ENCODE measurements at places on chromosomes 6 and 20.

DNA sequence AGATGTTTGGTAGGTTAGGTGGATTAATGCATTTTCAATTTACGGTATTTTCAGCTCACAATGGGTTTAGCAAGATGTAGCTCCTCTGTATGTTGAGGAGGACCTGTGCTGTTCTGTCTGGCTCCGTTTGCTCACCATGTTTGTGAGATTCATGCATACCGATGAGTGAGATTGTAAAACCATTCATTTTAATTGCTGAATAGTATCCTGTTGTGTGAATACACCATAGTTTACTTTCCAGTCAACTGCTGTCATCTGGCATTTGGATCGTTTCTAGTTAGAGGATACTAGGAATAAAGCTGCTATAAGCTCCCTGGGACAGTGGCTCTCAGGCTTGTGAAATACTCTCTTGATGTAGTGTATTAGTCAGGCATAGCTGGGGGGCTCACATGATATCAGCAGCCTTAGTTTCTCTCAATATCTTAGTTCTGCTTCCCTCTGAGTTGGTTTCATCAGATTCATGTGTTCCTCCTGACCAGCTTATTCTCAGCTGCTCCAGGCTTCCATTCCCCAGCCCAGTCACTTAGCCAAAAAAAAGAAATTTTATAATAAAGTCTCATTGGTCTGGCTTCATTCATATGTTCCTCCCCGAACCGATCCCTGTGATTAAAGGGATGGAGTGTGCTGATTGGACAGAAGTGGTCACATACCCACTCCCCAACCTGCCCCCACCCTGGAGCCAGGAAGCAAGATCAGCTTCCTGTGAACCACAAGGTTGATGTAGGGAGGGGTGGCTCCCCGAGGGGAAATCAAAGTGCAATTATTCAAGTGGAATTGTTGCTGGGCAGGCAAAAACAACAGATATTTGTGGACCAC lies 10.9 kb upstream of the B4GALT5 start:
- DNase-seq = no peak

GRCh38 chr6:109118337-109118736 lies 23.0 kb downstream of the CEP57L1 start:
- DNase-seq = no peak

- no peak for DNase-seq
Observed at GRCh38 chr6:46796848-46797580, 3.8 kb downstream of the MEP1A start.

GRCh38 chr20:11153819-11154218 lies 480.0 kb upstream of the JAG1 start:
- no peak for DNase-seq

GRCh38 chr6:7218406-7218988 lies 94.5 kb downstream of the SSR1 start:
- no peak for DNase-seq

Measured in stimulated activated CD4-positive, alpha-beta T cell treated with anti-CD3 and anti-CD28 coated beads, Interleukin-4, amount 100 ng/mL, for 24 hours (primary cell).